ENCODE measurements at places on chromosomes 3 and 15. TPM values are rescaled to one million over a fixed set of nuclear protein-coding genes. Genes with fewer than 3 reads are reported as not detected.

The GSK3B gene
- total RNA-seq, result 101 TPM

The MYO1E gene
- total RNA-seq, result 41.5 TPM

GRCh38 chr3:86867982-86868381 lies 123.0 kb downstream of the VGLL3 start:
- DNase-seq, result no peak

DNA sequence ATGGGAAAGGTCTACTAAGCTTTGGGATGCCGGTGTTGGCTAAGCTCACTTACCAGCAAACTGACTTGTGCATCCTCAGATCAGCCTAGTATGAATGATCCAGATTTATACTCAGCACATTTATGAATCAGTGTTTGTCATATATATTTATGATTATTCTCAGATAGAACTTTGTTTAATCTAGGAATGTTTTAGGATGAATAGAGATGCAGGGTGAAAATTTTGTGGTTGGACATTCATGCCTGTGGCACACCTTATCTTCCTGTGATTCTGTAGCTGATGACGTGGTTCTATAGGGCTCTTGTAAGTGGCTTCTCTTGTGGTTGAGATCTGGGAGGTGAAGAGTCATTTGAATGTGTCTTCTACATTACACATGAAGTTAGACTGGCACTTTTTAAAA lies 11.4 kb downstream of the CDIN1 start:
- DNase-seq, result no peak

DNA sequence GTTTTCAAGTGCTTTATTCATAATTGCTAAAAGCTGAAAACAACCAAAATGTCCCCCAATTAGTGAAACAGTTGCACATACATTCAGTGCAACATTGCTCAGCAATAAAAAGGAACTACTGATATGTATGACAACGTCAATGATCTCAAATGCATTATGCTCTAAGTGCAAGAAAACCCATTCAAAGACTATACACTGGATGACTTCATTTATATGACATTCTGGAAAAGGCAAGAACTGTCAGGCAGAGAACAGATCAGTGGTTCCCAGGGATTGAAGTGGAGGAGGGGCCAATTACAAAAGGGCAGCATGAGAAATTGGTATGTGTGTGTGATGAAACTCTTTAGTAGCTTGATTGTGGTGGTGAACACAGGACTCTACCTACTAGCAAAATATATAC lies 585.6 kb downstream of the TBL1XR1 start:
- DNase-seq, result no peak

DNA sequence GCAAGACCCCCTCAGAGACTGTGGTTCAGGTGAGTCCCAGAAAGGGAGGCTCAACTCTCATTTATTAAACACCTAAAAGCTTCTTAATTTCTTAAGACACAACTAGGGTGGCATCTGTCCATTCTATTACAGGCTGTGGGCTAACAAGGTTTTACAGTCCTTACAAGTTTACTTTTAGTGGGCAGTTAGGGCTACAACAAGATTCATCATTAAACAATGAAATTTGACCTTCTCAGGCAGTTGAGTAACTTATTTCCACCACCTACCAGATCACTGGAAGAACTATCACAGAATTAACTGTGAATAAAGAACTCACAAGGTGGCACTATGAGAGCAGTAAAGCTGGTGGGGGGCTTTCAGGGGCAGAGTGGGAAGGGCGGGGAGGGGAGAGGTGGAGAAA lies 132.6 kb downstream of the PLD1 start:
- no peak for DNase-seq

Measured in dorsolateral prefrontal cortex (tissue), 122 donors.